ENCODE measurements at places on chromosomes 12 and 14.
A peak's percentile ranks its signal among the peaks of the same experiment; 100 is the strongest.

- no peak for DNase-seq
Observed at GRCh38 chr12:53500142-53500775, 824 bp upstream of the TARBP2 start.

DNA sequence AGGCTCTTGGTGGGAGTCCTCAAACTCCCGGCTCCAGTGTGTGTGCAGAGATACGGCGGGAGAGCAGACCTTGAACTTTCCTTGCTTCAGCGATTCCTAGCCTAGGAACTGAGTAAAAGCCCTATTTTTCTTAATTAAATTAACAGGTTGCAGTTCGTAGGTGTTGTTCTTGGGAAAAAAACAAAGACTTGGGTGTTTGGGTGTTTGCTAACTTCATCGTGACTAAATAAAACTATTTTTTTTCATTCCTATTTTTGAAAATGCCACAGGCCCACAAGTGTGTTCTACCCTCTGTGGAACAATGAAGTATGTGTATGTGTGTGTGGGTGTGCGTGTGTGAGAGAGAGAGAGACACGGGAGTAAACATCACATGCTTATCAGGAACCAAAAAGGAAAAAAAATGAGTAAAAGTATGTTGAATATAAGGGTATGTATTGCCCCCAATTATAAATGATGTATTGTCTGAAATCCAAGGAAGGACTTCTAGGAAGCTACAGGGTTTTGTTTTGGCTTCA is 651 bp downstream of the TMEM117 start:
- DNase-seq, result no peak

DNA sequence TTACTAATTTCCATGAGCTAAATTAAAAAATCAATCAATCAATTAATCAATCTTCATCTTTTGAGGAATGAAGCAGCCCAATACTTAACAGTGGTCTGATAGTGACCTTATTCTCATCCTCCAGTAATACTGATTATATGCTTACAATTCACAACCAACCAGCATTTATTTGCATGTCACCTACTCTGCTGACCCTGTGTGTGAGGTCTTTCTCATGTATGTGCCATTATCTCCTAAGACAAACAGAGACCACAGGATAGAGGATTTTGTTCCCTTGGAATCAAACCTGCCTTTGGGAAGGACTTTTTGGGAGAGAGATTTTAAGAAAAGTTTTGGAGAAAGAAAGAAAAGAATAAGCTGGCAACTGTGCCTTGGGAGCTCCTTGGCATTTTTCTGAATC is 197.2 kb downstream of the NRXN3 start:
- DNase-seq, result no peak

- DNase-seq, result no peak
Observed at GRCh38 chr12:59636945-59637691, 41.3 kb downstream of the SLC16A7 start.

DNA sequence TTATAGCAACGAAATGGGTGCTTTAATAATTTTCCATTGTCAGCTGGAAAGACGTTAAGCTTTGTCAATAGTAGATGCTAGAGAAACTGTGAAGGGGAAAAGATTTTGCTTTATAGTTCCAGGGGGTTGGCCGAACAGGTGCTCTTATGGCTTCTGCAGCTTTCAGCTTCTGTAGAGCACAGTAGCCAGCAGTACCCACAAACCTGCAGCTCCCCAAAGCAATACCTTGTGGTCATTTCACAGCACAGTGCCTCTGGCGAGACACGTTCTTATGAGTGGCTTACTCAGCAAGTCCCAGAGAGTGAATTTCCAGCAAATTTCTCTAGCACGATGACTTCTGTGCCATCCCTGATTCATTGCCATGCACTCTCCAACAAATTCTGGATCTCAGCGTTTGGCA is 416.3 kb upstream of the ATP2B1 start:
- no peak for DNase-seq

GRCh38 chr12:46109343-46110222 is 119.2 kb upstream of the SCAF11 start:
- no peak for DNase-seq

DNA sequence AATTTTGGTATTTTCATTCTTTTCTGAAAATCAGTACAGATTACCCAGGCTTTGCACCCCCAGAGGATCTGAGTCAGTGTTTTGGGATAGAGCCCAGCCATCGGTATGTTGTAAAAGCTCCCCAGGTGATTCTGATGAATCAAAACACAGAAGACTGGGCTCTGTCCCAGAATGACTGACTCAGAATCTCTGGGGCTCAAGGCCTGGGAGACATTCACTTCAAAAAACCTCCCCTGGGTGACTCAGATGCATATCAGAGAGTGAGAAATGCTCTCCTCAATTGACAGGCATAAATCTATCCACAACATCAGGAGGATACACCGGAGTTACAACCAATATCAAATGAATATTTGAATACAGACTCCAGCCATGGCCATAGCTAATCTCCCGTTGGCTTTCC is 32.6 kb downstream of the SLC35F4 start:
- peak; percentile 84 for DNase-seq

- no peak for DNase-seq
Observed at GRCh38 chr12:78118036-78118435, 287.3 kb downstream of the NAV3 start.
